ENCODE measurements at places on chromosomes 1 and 21.

DNA sequence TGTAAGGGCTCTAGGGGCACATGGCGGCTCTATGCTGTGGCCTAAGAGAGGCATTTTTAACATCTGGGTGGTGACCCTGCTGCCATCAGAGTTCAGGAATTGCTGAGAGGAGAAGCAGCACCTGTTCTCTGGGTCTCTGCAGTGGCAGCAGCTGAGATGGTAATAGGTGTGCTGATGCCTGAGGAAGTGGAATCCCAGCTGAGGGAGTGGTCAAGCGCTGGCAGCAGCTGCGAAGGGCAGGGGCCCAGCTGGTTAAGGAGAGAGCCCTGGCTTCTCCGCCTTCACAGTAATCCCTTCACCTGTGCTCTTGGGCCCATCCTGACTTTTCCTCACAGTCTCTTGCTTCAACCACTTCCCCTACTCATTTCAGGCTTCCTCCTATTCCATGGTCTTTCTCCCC is 39.8 kb downstream of the GJA5 start:
- DNase-seq: no peak

DNA sequence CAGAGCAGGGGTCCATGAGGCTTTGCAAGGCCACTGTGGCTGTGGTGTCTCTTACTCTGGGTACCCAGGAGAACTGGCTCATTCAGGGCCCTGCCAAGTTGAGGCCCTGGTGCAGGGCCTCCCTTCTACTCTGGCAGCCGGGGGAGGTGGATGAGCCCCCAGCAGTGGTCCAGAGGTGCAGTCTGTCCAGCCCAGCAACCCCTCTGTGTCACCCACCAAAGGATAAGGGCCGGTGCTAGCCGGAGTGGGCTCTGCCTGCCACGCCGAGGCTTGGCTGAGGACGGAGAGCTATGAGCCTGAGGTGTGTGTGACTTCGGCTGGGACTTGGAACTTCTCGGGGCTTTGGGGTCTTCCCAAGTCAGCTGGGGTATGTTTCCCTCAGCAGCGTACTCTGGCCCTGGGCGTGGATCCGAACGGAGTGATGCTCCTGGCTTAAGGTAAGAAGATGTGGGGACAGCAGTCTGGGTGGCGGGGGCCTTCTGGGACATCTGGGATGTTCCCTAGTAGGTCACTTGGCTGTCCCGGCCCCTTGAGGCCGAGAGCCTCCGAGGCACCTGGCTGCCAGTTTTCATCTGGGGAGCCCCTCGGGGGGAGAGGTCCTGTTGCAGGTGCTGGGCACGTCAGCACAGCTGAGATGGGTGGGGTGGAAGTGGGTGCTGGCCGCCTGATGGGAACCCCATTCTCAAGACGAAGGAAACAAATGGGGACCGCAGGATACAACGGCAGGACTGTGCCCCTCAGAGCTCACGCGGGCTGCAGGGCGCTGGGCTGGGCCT is 25.9 kb downstream of the RUNX3 start:
- DNase-seq: no peak

GRCh38 chr1:89547563-89548116 is 23.0 kb downstream of the LRRC8B start:
- DNase-seq: no peak

- no peak for DNase-seq
Observed at GRCh38 chr1:164092603-164093353, 466.2 kb upstream of the PBX1 start.

DNA sequence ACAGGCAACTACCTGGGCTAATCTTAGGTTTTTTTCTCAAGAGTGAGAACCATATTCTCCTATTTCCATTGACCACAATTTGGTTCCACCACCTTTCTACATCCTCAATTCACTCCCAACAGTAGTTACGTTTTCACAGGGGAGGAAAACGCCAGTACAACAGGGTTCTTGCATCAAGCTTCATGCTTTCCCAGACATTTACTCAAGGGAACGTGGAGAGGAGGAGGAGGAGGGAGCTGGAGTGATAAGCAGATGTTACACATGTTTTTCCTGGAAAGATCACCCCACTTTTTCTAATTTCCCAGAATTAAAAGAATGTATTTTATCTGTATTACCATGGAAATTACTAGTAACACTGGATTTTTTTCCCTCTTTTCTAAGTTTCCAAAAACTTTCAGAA is 58.3 kb downstream of the RGS5 start:
- DNase-seq: no peak

DNA sequence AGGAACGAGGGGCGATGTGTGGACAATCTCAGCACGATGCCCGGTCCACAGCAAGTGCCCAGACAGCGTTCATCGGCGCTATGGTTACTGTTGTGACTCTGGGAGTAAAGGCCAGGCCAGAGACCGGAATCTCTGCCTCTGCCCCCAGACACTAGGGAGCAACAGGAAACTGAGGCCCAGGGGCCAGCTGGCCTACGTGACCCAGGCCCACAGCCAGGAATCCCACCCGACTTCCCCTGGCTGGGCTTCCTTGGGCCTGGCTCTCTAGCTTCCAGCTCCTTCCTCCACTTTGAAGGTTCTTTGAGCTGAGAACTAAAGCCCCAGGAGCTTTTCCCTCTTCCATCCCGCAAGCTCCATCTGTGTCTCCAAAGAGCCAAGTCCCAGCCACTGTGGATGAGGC is 4.6 kb downstream of the LRP8 start:
- no peak for DNase-seq

GRCh38 chr1:103372866-103373265 is 152.6 kb upstream of the RNPC3 start:
- DNase-seq: no peak

- DNase-seq: no peak
Observed at GRCh38 chr1:5566924-5567323, 425.3 kb downstream of the NPHP4 start.

GRCh38 chr21:35294231-35294898 is 245.3 kb upstream of the RUNX1 start:
- DNase-seq: peak; percentile 50

DNA sequence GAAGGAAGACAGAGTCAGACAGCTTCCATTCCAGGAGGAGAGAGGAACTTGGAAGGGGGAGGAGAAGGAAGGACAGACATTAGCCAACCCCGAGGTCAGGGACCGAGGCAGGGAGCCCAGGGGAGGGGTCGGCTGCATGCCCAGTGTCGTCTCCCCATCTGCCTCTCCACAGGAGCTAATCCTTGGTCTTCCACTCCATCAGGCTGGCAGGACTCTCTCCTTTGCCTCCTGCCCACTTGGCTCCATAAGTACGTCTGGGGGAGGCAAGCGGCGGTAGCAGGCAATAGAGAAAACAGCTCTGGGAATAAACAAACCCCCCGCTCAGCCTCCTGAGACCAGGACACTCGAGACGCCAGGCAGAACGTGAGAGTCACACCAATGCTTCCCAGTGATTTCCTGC is 71.3 kb downstream of the GRIK3 start:
- no peak for DNase-seq

GRCh38 chr1:170306948-170307347 is 161.2 kb downstream of the NTMT2 start:
- DNase-seq: no peak

- DNase-seq: no peak
Observed at GRCh38 chr1:99677416-99677815, 31.5 kb downstream of the PALMD start.

DNA sequence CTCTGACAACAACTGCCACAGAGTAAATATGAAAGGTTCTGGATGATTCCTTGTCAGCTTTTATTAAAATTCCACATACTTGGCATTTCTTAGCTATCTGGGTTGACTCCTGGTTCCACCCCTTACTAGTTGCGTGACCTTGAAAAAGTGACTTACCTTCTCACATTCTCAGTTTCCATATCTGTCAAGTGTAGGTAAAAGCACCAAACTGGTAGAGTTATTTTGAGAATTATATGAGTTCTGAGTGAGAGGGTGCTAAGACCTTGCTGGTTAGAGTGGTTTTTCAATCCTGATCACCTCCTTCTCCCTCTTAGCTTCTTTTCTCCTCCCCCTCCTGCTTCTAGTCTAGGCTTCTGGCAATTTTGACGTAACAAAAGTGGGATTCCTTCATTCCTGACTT is 83.4 kb upstream of the ABCD3 start:
- no peak for DNase-seq

- no peak for DNase-seq
Observed at GRCh38 chr1:40808909-40809308, 25.3 kb downstream of the KCNQ4 start.

GRCh38 chr1:234701737-234702341 is 91.9 kb upstream of the IRF2BP2 start:
- DNase-seq: no peak

DNA sequence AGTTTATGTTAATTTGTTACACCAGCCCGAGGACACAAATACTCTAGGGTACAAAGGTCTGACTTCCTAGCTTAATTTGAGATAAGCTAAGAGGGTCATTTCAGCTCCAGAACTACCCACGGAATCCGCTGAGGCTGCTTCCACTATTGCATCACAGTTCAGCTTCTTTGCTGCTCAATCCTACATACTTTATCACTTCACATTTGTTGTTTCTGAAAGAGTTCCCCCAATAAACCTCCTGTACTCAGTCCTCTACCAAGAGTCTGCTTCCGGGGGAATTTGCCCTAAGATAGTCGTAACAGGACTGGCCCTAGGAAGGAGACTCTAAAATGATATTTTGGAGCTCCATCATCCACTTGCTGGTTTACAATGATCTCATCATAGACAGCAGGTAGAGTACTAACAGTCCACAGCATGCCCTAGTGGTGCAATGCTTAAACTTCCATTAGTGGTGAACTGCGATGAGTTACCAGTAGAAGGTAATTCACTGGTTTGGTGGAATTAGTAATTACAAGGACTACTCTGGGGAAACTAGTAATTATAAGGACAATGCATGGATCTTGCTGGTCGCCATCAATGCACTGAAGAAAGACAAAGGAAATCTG is 229.3 kb downstream of the USH2A start:
- no peak for DNase-seq

GRCh38 chr1:21921100-21921875 is 15.8 kb downstream of the HSPG2 start:
- no peak for DNase-seq

GRCh38 chr1:172069534-172069933 is 228.2 kb downstream of the DNM3 start:
- DNase-seq: no peak

DNA sequence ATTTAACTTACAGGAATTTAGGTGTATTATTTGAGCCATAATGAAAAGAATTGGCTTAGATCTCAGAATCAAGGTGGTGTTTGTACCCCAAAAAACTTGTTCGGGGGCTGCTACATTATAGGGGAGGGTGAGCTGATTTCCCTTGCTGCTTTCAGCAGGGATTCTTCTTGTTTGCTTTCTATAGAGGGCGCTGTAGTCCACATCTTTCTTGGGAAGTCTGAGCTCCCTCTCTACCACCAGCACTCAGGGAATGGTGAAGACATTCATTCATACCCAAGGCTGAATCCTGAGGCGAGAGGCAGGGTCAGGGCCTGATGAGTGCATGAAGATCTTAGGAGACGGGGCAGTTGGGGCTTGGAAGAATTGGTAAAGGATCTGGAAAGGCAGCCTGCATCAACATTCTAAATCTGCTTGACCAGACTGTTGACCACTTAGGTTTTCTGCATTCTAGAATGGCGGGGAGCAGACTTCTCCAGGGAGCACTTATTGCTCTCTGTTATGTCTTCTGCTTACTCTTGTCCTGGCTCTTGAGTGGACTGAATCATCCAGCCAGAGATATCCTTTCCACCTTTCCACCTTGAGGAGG is 18.9 kb downstream of the SPATA46 start:
- no peak for DNase-seq

DNA sequence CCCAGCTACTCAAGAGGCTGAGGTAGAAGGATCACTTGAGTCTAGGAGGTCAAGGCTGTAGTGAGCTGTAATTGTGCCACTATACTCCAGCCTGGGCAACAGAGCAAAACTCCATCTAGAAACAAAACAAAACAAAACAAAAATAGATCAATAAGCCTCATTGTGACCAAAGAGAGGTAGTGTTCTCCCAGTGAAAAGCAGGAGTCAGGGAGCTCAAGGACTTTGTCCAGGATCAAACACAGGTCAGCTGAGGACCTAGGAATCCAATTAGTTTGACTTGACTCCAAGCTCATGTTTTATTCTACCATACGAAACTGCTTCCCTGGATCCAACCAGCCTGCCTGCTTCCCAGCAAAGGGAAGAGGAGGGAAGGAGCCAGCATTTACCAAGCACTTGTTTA is 21.5 kb upstream of the QSOX1 start:
- no peak for DNase-seq

GRCh38 chr1:10540277-10541005 is 65.7 kb downstream of the PEX14 start:
- DNase-seq: no peak

DNA sequence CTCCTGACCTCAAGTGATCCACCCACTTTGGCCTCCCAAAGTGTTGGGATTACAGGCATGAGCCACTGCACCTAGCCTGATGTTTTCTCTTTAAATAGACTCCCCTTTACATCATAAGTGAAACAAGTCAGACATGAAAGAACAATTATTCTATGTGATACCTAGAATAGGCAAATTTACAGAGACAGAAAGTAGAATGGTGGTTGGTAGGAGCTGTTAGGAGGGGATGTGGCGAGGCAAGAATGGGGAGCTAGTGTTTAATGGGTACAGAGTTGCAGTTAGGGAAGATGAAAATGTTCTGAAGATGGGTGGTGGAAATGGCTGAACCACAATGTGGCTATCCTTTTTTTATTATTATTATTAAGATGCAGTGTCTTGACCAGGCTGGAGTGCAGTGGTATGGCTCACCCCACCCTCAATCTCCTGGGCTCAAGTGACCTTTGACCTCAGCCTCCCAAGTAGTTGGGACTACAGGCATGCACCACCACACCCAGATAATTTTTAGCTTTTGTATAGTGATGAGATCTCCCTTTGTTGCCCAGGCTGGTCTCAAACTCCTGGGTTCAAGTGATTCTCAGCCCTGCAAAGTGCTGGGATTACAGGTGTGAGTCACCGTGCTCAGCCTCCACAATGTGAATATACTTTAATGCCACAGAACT is 28.4 kb downstream of the ELF3 start:
- no peak for DNase-seq

DNA sequence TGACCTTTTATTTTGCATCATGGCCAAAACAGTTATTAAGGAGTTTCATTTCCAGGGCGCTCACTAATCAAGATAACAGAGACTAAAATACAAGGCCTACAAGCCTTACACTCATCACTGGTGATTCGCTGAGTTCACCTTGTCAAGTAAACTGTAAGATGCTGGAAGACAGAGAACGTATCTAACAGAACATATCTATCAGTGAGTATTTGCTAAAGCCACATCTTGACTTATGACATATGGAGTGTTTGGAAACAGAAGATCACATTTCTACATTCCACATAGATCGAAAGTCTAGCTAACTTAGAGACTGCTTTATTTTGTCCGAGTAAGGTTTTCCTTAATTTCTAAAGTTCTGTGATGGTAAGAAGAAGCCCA is 506.5 kb downstream of the SMYD3 start:
- DNase-seq: no peak

GRCh38 chr1:119254067-119254720 is 113.7 kb upstream of the WARS2 start:
- DNase-seq: no peak

- no peak for DNase-seq
Observed at GRCh38 chr1:112264553-112264952, 131.5 kb upstream of the CTTNBP2NL start.

DNA sequence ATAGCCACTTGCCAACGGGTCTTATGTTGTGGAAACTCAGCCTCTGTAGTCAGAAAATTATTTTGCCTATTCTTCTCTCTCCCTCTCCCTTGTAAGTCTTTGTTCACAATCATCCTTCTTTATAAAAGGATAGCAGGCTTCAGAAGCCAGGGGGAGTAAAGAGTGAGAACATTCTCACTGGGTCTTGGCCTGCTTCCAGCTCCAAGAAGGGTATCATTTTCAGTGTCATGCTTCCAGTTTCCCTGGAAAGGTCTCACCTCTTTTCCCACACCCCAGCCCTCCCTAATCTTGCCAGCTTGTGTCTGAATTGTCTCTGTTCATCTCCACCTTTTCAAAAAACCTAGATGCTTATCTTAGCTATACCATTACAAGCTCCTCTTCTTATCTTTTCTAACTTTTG is 346.2 kb upstream of the LRRC7 start:
- DNase-seq: no peak

All from NCI-H2081 treated with DMSO at 0.1 percent for 48 hours (cell line).